ENCODE measurements at places on chromosomes 6 and 20.

DNA sequence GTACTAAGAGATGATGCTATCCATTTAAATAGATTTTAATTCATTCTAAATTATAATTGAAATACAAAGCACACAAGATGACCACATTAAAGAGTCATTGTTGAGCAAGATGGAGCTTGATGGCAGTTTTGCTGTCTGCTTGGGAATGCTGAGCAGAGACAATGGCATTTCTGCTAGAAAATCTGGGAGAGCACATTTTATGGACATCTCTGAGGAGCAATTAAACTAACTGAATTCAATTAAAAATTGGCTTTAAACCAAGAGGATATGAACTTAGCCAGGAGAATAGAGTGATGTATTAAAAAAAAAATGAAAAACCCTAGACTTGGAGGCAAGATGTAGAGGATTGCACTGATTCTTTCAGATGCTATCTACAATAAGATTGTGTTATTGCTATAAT is 19.1 kb upstream of the ADGRB3 start:
- DNase-seq: no peak

- DNase-seq: no peak
Measured at GRCh38 chr6:13915561-13916229, 9.1 kb upstream of the RNF182 start.

DNA sequence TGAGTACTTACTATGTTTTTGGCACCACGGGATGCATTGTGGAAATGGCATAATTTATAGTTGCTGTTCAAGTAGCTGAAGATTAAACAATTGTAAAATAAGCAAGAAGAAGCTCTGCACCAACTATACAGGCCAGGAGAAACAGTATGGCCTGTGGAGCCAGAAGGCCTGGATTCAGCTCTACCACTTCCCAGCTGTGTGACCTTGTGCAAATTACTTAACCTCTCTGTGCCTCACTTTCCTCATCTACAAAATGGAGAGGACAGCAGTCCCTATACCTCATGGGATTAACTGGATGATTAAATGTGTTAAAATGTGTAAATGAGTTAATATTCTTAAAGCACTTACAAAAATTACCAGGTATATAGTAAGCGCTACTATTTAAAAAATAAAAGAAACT is 49.1 kb downstream of the CNKSR3 start:
- DNase-seq: no peak

DNA sequence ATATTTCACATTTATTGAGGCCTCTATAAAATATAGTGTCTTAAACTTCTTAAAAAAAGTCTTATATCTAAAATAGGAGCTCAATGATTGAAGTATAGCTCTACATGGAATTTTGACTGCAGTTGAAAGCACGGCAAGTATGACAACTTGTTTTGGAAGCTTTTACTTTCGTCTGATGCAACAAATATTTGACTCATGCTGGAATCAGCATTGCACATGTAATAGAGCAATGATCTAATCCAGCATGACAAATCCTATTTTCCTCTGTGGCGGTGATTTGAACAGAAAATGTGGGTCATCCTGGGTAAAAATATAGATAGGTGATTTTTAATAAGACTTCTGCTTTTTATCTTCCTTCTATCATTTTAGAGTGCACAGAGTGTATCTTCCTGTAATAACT is 111.6 kb downstream of the TINAG start:
- no peak for DNase-seq

GRCh38 chr6:2429460-2429859 is 184.1 kb upstream of the GMDS start:
- DNase-seq: no peak

DNA sequence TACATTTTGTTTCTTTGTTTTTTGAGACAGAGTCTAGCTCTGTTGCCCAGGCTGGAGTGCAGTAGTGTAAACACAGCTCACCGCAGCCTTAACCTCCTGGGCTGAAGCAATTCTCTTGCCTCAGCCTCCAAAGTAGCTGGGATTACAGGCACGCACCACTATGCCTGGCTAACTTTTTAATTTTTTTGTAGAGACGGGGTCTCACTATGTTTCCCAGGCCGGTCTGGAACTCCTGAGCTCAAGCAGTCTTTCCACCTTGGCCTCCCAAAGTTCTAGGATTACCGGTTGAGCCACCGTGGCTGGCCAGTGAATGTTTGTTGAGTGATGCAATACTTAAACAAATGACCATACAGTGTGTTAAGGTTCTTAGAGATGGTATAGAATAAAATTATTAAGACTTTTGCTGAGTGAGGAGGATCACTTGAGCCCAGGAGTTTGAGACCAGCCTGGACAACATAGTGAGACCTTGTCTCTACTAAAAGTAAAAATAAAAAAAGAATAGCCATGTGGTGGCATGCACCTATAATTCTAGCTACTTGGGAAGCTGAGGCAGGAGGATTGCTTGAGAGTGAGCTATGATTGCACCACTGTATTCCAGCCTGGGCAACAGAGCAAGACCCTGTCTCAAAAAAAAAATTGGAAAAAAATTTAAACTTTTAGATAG is 13.4 kb downstream of the CEP250 start:
- no peak for DNase-seq

DNA sequence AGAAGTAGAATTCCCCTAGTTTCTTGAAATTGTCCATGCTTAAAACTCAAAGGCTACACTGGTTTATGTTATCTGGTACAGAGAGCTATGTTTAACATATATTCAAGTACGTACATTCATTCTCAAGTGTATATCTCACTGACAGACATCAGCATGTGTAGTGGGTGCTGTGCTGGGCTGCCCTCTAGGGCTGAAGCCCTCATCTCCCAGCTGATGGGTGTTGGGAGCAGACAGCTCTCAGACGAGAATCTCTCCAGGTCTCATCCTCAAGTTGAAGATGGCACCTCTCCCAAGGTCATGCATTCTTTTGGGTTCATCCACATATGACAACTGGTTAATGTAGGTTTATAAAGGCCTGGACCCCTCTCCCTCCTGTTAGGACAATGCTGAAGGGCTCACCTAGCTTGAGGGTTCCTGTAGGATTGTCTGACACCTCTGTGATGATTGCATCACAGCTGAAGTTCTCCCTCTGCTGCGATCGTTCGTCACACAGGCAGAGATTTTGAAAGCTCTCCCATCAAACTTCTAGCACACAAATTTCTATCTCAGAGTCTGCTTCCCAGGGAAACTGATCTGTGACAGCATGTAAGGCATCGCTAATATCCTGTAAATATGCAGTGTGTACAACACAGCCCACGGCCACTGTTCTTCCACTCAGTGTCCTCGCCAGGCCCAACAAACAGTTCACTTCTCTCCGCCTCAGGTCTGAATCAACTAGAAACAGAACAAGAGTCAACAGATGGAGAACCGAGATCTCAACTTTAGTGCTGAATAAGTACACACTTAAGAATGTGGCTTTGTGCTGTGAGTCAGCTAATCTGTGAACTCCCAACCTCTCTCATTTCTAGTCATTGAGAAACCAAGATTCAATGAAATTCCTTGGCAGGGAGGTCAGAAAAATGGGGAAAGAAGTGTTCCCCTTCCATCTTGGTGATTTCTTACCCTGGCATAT is 43.2 kb downstream of the PREP start:
- no peak for DNase-seq

- DNase-seq: no peak
Measured at GRCh38 chr20:20491110-20491783, 123.3 kb downstream of the INSM1 start.

DNA sequence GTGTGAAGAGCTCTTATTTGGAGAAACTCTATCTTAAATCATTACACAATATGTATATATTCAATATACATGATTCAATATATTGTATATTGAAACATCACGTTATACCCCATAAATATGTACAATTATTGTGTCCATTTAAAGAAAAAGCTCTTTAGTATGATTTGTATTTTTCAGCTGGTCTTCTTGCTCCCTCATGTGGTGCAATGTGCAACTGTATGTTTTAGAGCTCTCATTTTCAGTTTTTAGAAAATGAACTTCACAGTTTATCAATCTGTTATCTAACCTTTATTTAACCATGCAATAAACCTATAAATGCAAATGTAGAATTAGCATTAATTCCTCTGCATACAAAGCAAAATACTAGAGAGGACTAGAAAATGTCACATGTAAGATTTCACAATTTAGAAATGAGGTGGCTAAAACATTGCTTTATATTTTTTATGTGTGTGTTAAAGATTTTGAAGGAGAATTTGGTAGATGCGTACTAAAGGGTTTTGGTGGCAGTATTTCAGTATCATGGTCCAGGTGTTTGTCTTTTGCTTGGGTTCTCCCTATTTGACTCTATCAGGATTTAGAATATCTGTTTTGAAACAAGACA is 167.1 kb downstream of the PHF3 start:
- no peak for DNase-seq

- DNase-seq: no peak
Measured at GRCh38 chr20:1815502-1816085, 79.6 kb upstream of the SIRPA start.

DNA sequence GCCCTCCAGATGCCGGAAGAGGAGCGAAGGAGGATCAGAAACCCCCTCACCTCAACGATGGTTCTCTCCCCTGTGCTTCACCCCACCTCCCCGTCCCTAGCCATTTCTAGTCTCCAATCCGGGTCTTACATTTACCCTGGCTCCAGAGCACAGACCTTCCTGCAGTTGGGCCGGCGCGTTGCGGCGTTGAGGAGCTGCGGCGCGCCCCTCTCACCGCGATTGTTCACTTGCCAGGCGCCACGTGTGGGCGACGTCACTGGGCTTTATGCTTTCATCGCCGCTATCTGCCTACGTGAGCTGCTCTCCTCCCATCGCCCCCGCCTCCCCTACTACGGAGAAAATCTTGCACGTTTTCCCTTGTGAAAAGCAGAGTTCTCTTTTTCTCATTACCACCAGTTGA is at the start of gene CRISP2:
Gene CRISP2, minus strand, starts transcription at position 198 of the 400 bp plus-strand sequence. CDS start 4,347 bp downstream, outside the sequence.
- peak; percentile 7 for DNase-seq

DNA sequence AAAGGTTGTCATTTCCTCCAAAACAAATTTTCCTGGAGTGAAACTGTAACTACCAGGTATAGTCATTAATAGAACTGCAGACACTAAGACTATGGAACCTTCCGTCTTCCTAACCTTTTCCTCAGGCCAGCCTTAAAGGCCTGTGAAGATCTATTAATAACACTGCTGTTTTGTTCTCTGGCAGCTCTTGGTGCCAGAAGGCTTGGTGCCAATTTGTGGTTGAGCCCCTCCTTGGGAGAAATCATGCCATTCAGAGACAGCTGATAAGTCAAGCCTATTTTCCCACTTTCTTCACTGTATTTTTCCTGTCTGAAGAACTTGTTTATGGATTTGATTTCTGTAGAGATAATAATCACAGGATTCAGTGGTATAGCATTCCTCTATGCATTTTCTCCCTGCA is 64.8 kb downstream of the HCRTR2 start:
- DNase-seq: no peak

GRCh38 chr6:38805127-38805655 is 90.1 kb downstream of the DNAH8 start:
- no peak for DNase-seq

GRCh38 chr6:157036245-157036711 is 259.1 kb downstream of the ARID1B start:
- no peak for DNase-seq

DNA sequence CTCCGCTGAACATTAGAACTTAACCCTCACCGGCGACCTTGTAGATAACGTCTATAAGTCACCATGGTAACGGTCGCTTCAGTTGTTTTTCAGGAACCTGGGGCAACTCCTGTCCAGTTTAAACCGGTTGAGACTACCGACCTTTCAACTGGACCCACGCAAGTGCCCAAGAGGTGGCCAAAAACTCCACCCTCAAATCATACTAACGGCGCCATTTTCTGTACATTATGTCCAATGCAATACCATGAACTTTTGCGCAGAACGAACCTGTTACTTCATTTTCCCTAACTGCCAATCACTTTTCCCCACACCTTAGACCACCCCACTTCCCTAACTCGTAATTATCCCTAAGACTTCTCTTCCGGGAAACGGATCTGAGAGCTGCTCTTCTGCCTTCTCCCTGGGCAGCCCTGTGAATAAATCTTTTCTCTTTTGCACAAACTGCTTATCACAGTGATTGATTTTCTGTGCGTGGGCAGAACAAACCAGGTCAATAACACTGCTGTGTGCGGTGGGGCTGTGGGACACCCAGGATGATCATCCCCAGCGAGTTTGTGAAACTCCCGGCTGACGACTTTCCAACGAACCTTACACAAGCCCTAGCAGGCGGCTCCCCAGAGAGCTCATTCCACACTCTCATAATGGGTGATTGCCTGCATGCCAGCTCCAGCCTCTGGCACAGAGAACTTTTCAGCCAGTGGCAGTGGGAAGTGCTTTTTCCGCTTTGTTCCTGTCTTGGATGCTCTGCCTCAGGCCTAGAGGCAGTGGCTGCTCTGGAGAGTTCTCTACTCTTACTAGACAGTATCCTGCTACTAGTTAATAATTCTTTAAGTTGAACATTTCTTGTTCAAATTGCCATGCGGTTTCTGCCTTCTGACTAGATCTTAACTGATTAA is 28.6 kb downstream of the GPX5 start:
- DNase-seq: peak; percentile 42

- no peak for DNase-seq
Measured at GRCh38 chr6:151499551-151499950, 5.7 kb downstream of the CCDC170 start.

GRCh38 chr20:44154521-44155001 is 32.4 kb downstream of the JPH2 start:
- DNase-seq: no peak

GRCh38 chr20:58875541-58876134 is 23.1 kb downstream of the GNAS start:
- DNase-seq: no peak

DNA sequence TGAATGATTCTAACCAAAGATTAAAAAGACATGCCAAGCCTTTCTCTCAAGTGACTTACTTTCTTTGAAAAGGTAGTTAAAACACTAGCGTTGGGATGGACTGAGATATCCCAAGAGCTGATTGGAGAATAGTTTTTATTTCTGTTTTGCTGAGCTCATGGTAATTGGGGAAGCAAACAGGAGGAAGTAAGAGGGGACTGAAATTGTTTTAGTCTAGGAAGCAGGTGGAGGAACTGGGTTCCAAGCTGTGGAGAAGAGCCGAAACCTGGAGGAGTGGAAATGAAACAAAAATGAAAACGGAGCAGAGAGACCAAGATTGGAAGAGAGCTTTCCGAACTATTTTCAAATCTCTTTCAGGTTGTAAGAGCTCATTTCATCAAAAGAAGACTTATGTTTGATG is 59.9 kb upstream of the TENT5A start:
- DNase-seq: no peak

DNA sequence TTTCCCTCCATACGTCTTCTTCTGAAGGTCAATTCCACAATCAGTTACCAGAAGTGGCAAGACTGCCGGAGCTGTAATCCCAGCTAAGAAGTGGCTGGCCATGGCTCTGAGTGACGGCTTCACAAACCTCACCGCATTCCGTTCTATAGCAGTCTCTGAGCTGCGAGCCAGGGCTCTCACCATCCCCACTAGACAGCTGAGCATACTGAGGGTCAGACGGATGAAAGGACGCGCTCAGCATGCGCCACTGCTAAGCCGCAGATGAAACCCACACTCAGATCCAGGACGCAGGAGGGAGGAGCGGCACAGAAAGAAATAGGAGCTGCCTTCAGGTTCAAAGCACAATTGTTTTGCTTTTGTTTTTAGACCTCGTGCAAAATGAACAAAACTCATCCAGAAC is 97.9 kb downstream of the ANKRD60 start:
- no peak for DNase-seq

GRCh38 chr6:170443151-170443662 is 109.9 kb downstream of the PSMB1 start:
- no peak for DNase-seq

- DNase-seq: no peak
Measured at GRCh38 chr6:89110284-89110683, 7.6 kb downstream of the SRSF12 start.

All from left kidney (tissue), 8 donors.